ENCODE measurements at places on chromosomes 16 and 17.

DNA sequence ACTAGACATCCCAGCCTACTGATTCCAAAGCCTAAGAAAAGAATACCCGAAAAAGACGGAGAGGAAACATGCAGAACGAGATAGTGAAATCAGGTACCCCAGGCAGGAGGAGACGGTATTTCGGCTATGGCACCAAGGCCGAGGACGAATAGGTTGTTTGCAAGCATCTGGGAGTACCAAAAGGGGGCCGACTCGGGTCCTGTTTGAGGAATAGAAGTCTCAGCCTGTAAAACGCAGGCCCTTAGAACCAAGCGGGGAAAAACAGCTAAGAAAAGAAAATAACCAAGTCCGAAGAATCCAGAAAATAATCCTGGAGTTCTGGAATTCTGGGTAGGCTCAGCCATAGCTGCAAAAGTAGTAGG, 537 bp downstream of the SLC35B1 start:
- DNase-seq: peak; percentile 51

- DNase-seq: no peak
Observed at GRCh38 chr16:10245002-10245401, 62.8 kb upstream of the GRIN2A start.

- peak; percentile 94 for DNase-seq
Observed at GRCh38 chr17:43398724-43399595, at the start of gene ARL4D. Gene ARL4D, plus strand, starts transcription at chr17:43398993. Its CDS starts 740 bp downstream, at chr17:43399733.

GRCh38 chr17:51869387-51869786, 289.1 kb downstream of the CA10 start:
- DNase-seq: peak; percentile 84

GRCh38 chr17:41393294-41393693, 4.1 kb downstream of the KRT31 start:
- DNase-seq: no peak

- DNase-seq: no peak
Observed at GRCh38 chr16:59826767-59827166, 1092.7 kb upstream of the GOT2 start.

DNA sequence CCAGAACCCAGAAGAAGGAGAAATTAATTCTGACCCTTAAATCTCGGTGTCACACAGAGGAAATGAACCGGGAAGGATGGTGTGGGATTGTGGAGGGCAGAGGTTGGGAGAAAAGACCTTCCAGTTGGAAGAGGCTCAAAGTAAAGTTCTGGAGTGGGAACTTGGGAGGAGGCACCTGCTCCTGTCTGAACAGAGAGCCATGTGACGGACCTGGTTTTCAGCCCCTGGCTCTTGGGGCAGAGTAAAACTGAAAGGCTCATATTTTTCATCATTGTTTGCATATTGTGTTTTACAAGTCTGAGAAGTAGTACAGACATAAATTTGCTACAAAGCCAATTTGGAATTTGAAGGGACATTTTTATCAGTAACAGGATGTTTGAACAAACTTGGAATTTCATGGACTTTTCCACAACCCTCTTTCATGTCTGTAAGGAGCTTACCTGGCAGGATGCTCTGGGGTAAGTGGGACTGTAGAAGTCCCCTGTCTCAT, 24.4 kb upstream of the SEC14L1 start:
- no peak for DNase-seq

DNA sequence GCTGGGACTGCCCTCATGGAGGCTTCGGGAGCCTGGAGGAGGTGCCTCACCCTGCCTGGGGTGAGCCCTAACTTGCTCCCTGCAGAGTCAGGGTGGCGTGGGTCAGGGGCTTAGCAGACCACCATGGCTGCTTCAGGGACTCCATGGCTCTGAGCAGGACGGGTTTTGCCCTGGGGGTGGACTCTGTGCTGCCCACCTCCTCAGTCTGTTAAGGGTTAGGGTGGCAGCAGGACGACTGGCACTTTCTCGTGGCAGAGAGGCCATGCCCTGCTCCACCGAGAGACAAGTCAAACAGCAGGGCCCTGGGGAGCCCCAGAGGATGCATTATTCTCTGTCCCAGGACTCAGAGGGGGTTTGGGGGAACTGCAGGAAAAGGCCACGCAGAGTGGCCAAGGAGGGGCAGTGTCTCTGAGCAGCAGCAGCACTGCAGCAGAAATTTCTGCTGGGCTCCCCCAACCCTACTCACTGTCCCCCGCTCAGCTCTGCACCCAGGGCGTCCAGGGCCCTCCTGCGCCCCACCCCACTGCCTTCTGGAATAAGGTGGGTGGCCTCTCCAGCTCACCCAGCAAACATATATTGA, 1.8 kb upstream of the PRSS22 start:
- no peak for DNase-seq

All from neural progenitor cell (in vitro differentiated cells).